HCT116 (cell line): ENCODE measurements at places on chromosomes 7 and 10. TPM values are rescaled to one million over a fixed set of nuclear protein-coding genes. Genes with fewer than 3 reads are reported as not detected.

COL13A1 gene
- total RNA-seq = 5.9 TPM

CCT6A gene
- total RNA-seq = 257 TPM

OR6B1 gene
- total RNA-seq = not detected

OR2A12 gene
- not detected for total RNA-seq

GLRX3 gene
- 59.1 TPM for total RNA-seq

EEPD1 gene
- total RNA-seq = 4.2 TPM

KAZALD1 gene
- total RNA-seq = 16.0 TPM

KCND2 gene
- 0.05 TPM for total RNA-seq

TRIM56 gene
- total RNA-seq = 25.9 TPM

ITPRIP gene
- 12.0 TPM for total RNA-seq

SLC26A3 gene
- 0.54 TPM for total RNA-seq

- H3K4me1 ChIP-seq = no peaks in the 10 kb centered on the region
- H3K27ac ChIP-seq = no peak overlapping the region
- H3K36me3 ChIP-seq = no peaks in the 10 kb centered on the region
- no peak for DNase-seq
- H3K27me3 ChIP-seq = no peaks in the 10 kb centered on the region
Observed at GRCh38 chr10:81040940-81041339, 503.2 kb downstream of the SH2D4B start.

- H3K4me3 ChIP-seq = peak overlapping the region; percentile 33
- peak overlapping the region; percentile 52; the same call in 1 of the 2 replicates for H3K27ac ChIP-seq
- peak; percentile 36 for DNase-seq
- no peaks in the 10 kb centered on the region for H3K36me3 ChIP-seq
Observed at GRCh38 chr10:33032654-33033151, 74.7 kb upstream of the ITGB1 start.

GRCh38 chr7:92725161-92725925, 111.0 kb downstream of the CDK6 start:
- H3K4me1 ChIP-seq = no peaks in the 10 kb centered on the region
- no peak overlapping the region for H3K27ac ChIP-seq
- DNase-seq = no peak
- no peak overlapping the region for H3K4me3 ChIP-seq
- peaks cover 4% of the 10 kb centered on the region; the same call in 1 of the 2 replicates for H3K36me3 ChIP-seq

DNA sequence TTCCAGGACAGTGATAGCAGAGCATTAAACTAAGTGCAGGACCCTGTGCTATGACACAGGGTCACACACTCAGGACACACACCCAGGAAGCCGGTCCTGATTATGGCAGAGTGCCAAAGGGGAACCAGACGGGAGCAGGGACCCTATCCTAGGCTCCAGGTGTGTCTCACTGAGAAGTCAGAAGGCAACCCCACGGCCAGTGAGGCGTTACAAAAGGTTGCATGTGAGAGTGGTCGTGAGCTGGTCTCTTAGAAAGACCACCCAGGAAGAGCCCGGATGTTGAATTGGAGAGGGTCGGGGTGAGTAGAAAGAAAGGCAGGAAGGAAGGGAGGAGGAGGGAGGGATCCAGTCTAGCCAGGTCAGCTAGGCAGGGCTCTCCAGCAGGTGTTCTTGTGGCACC, 31.0 kb downstream of the FRMPD2 start:
- H3K4me3 ChIP-seq = no peak overlapping the region
- no peaks in the 10 kb centered on the region for H3K36me3 ChIP-seq
- no peaks in the 10 kb centered on the region for H3K27me3 ChIP-seq
- DNase-seq = no peak
- H3K4me1 ChIP-seq = no peaks in the 10 kb centered on the region
- no peak overlapping the region for H3K27ac ChIP-seq

DNA sequence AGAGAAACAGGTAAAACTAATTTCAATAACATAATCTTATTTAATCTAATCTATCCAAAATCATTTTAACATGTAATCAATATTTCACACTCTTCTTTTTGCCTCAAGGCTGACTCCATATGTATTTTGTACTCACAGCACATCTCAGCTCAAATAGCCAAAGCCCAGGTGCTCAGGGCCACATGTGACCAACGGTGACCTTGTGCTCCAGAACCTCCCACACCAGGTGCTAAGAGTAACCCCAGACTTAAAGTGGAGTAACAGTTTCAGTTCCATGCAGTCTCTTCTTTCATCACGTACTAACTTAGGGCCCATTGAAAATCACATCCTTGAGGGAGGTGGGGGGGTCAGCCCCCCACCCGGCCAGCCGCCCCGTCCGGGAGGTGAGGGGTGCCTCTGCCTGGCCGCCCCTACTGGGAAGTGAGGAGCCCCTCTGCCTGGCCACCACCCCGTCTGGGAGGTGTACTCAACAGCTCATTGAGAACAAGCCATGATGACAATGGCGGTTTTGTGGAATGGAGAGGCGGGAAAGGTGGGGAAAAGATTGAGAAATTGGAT, 47.3 kb downstream of the NCAPG2 start:
- H3K4me1 ChIP-seq = no peaks in the 10 kb centered on the region
- H3K4me3 ChIP-seq = no peak overlapping the region
- peaks cover 48% of the 10 kb centered on the region; the same call in 1 of the 2 replicates for H3K36me3 ChIP-seq
- no peaks in the 10 kb centered on the region for H3K27me3 ChIP-seq
- H3K27ac ChIP-seq = no peak overlapping the region
- no peak for DNase-seq

- no peaks in the 10 kb centered on the region for H3K27me3 ChIP-seq
- H3K4me3 ChIP-seq = no peak overlapping the region
- no peak overlapping the region for H3K27ac ChIP-seq
Observed at GRCh38 chr10:29956335-29956924, 103.0 kb downstream of the JCAD start.

DNA sequence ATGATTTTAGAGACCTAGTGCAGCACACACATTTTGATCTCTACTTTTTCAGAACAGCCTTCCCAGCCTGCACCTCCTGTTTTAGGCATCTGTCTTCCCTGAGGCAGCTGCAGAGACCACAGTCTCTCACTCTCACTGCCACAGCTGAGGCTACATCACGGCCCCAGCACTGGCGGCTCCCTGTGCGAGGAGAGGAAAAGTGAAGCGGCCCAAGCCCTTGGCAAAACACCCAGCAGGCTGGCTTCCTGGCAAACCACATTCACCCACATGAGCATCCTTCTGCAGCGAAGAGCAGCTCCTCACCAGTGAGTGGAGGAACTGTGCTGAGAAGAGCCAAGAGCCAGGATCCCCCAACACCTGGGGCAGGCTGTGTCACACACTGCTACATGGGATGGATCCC, 14.0 kb downstream of the HUS1 start:
- no peak overlapping the region for H3K4me3 ChIP-seq
- H3K27me3 ChIP-seq = no peaks in the 10 kb centered on the region
- peaks cover 33% of the 10 kb centered on the region for H3K36me3 ChIP-seq
- peaks cover 2% of the 10 kb centered on the region; the same call in 1 of the 2 replicates for H3K4me1 ChIP-seq

- no peaks in the 10 kb centered on the region for H3K4me1 ChIP-seq
- no peak for DNase-seq
- H3K27ac ChIP-seq = no peak overlapping the region
Observed at GRCh38 chr7:33632322-33632721, 273.0 kb upstream of the BMPER start.

DNA sequence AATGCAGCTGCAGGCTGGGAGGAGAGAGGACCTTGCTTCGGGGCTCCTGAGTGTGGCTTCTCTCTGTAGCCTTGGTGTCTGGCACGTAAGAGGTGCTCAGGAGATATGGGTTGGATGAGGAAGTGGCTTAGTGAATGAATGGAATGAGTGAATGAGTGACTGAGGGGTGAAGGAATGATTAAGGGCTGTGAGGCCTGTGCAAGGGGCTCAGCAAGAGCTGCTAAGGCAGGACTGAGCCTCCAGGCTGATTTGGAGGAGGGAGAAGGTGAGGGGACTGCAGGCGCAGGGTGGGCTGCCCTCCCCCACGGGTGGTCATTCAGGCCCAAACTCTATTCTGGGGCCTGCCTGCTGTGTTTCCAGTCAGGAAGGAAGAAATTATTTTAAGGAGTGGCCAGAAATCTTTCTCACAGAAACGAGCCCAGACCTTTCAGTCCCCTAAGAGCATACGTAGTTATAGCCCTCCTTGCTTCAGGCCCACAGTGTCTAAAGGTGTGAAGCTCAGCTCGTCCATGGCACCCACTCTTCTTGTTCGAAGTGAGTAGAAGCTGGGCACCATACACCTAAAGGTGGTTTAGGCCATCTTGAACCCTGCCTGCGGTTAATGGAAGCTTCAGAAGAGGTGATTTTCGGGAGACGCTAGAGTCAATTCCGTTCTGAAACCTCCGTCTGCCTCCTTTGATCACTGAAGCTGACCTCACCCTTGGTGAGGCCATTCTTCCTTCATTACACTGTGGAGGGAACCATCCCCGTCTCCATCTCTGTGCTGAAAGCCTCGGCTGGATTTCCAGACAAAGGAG, 49.5 kb upstream of the SAMD8 start:
- peaks cover 6% of the 10 kb centered on the region for H3K4me1 ChIP-seq
- H3K36me3 ChIP-seq = no peaks in the 10 kb centered on the region
- no peak for DNase-seq
- no peaks in the 10 kb centered on the region for H3K27me3 ChIP-seq
- H3K27ac ChIP-seq = no peak overlapping the region

DNA sequence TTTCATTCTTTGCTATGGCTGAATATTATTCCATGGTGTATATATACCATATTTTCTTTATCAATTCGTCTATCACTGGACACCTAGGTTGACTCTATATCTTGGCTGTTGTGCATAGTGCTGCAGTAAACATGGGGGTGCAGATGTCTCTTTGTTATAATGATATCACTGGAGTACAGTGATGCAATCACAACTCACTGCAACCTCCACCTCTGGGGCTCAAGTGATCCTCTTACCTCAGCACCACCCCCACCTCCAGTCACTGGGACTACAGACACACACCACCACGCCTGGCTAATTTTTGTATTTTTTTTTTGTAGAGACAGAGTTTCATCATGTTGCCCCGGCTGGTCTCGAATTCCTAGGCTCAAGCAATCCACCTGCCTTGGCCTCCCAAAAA, 15.6 kb downstream of the KLHL7 start:
- no peak for DNase-seq
- H3K36me3 ChIP-seq = no peaks in the 10 kb centered on the region
- H3K27me3 ChIP-seq = no peaks in the 10 kb centered on the region

- no peaks in the 10 kb centered on the region for H3K4me1 ChIP-seq
- H3K4me3 ChIP-seq = no peak overlapping the region
- no peak overlapping the region for H3K27ac ChIP-seq
- DNase-seq = no peak
- no peaks in the 10 kb centered on the region for H3K36me3 ChIP-seq
- no peaks in the 10 kb centered on the region for H3K27me3 ChIP-seq
Observed at GRCh38 chr7:107032050-107032449, 12.5 kb upstream of the PRKAR2B start.

DNA sequence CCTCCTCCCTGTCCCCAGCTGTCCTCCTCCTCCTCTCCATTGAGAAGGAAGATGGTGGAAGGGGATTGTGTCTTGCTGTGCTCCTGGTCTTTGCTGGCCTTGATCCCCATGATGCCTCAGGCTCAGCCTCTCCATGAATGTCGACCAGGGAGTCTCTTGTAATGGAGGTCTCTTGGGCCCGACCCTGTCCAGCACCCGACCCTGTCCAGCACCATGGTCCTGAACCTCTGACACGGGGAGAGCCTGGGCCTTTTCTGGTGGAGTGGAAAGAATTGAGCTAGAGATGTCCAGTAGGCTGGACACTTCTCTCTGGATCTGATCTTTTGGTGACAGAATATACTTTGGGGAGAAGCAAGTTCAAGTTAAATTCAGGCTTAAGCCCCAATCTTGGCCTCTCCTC, 42.3 kb upstream of the HMX3 start:
- H3K4me3 ChIP-seq = no peak overlapping the region
- H3K27me3 ChIP-seq = peaks cover 41% of the 10 kb centered on the region; the same call in 1 of the 2 replicates
- H3K27ac ChIP-seq = no peak overlapping the region
- H3K36me3 ChIP-seq = no peaks in the 10 kb centered on the region
- no peaks in the 10 kb centered on the region for H3K4me1 ChIP-seq

- no peak overlapping the region for H3K27ac ChIP-seq
- no peak overlapping the region for H3K4me3 ChIP-seq
- no peak for DNase-seq
- H3K27me3 ChIP-seq = no peaks in the 10 kb centered on the region
- H3K36me3 ChIP-seq = no peaks in the 10 kb centered on the region
Observed at GRCh38 chr7:106317971-106318370, 33.2 kb upstream of the NAMPT start.

- no peaks in the 10 kb centered on the region for H3K4me1 ChIP-seq
- DNase-seq = no peak
- H3K27me3 ChIP-seq = no peaks in the 10 kb centered on the region
- no peak overlapping the region for H3K27ac ChIP-seq
- H3K36me3 ChIP-seq = no peaks in the 10 kb centered on the region
- no peak overlapping the region for H3K4me3 ChIP-seq
Observed at GRCh38 chr7:22676385-22676784, 50.6 kb upstream of the IL6 start.

- no peaks in the 10 kb centered on the region for H3K27me3 ChIP-seq
- no peak overlapping the region for H3K4me3 ChIP-seq
- H3K4me1 ChIP-seq = no peaks in the 10 kb centered on the region
- DNase-seq = no peak
- H3K27ac ChIP-seq = no peak overlapping the region
- no peaks in the 10 kb centered on the region for H3K36me3 ChIP-seq
Observed at GRCh38 chr7:135886345-135887132, 90.6 kb downstream of the MTPN start.

GRCh38 chr7:92116949-92117348, 17.3 kb downstream of the CYP51A1 start:
- no peak overlapping the region for H3K27ac ChIP-seq
- no peaks in the 10 kb centered on the region for H3K4me1 ChIP-seq
- DNase-seq = no peak
- H3K4me3 ChIP-seq = no peak overlapping the region
- no peaks in the 10 kb centered on the region for H3K27me3 ChIP-seq

DNA sequence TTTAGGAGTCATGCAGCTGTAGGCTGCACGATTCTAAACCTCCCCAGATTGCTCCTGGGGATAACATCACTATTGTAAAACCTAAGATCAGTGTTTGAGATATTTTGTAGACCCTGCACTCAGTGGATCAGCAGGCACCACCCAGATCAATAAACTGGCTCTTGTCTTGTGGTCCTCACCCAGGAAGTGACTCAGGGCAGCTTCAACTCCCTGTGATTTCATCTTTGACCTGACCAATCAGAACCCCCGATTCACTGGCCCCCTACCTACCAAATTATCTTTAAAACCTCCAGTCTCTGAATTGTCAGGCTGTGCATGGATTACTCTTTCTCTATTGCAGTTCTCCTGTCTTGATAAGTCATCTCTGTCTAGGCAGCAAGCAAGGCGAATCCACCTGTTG, 25.7 kb downstream of the ARL5B start:
- DNase-seq = no peak
- H3K27ac ChIP-seq = no peak overlapping the region
- peaks cover 16% of the 10 kb centered on the region for H3K4me1 ChIP-seq
- H3K27me3 ChIP-seq = no peaks in the 10 kb centered on the region
- no peak overlapping the region for H3K4me3 ChIP-seq
- H3K36me3 ChIP-seq = no peaks in the 10 kb centered on the region

- DNase-seq = no peak
- 0 out of 2 replicates have a peak, but pooled peaks cover 12% of the 10 kb centered on the region for H3K27me3 ChIP-seq
- H3K4me3 ChIP-seq = no peak overlapping the region
Observed at GRCh38 chr7:150567871-150568301, 696 bp downstream of the GIMAP4 start.
